ENCODE measurements at places on chromosomes 1 and 21.

- DNase-seq: no peak
Observed at GRCh38 chr1:6245869-6246496, 2.0 kb downstream of the HES3 start.

DNA sequence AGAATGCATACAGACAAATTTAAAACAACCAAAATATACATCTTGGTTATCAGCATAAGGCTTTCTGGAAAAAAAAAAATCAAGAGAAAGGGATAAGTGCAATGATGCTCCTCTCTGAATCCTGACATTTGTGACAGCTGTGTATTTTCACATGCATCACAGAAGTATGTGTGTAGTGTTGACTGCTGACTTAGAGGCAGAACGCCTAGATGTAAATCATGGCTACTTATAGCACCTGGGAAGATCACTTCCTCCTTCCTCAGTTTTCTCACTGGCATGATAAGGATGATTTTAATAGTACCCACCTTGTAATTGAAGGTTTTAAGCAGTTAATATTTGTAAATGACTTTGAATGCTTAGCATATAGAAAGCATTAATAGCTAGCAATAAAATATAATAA is 112.5 kb downstream of the MRPL39 start:
- DNase-seq: no peak

- peak; percentile 59 for DNase-seq
Observed at GRCh38 chr1:212432661-212433576, at the start of gene NENF. NENF (plus strand) TSS chr1:212432920; CDS start chr1:212432944, 24 bp downstream.

DNA sequence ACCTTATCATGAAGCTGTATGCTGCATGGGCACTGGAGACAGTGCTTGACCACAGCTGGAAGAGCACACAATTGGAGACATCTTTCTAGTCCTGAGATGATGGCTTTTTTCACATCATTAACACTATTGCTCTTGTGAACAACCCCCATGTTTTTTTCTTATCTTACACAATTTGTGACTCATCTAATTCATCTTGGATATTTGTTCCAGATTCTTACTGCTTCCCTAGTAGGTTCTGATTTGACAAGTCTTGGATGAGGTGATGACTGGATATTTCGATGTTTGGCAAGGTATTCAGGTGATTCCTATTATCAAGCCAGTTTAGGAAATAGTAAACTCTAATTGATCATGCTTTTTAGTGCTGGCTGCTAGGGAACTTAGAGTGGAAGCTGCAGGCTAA is 23.7 kb downstream of the HLX start:
- no peak for DNase-seq

GRCh38 chr1:101310506-101310905 is 73.7 kb downstream of the S1PR1 start:
- no peak for DNase-seq

Data from activated CD4-positive, CD25-positive, alpha-beta regulatory T cell (primary cell).